ENCODE measurements at places on chromosomes 6 and 20.

- DNase-seq = no peak
Observed at GRCh38 chr20:23146857-23147637, 60.9 kb upstream of the CD93 start.

- DNase-seq = no peak
Observed at GRCh38 chr6:131910219-131910589, 41.0 kb downstream of the CCN2 start.

DNA sequence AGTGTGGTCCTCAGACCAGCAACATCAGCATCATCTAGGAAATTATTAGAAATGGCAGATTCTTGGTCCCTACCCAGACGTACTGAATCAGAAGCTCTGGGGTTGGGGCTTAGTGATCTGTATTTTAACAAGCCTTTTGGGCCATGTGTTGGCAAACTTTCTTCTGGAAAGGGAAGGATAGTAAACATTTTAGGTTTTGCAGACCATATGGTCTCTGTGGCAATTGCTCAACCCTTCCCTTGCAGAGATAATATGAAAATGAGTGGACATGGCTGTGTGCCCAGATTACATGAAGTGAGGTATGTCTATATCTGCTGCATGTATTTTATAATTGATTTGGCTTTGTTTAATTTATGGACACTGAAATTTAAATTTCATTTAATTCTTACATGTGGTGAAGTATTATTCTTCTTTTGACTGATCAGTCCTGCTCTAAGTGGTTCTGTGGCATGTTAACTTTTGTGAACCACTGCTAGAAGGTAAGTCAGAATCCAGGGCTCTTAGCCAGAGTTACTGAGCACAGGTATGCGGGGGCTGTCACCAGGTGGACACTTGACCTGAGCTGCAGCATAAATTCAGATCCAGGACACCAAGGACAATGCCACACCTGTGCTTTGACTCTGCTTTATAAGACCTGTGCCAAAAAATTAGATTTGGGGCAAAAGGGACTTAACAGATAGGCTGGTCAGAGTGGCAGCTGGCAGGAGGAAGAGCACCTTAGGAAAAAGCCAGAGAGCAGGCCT, 43.2 kb downstream of the LY86 start:
- no peak for DNase-seq

DNA sequence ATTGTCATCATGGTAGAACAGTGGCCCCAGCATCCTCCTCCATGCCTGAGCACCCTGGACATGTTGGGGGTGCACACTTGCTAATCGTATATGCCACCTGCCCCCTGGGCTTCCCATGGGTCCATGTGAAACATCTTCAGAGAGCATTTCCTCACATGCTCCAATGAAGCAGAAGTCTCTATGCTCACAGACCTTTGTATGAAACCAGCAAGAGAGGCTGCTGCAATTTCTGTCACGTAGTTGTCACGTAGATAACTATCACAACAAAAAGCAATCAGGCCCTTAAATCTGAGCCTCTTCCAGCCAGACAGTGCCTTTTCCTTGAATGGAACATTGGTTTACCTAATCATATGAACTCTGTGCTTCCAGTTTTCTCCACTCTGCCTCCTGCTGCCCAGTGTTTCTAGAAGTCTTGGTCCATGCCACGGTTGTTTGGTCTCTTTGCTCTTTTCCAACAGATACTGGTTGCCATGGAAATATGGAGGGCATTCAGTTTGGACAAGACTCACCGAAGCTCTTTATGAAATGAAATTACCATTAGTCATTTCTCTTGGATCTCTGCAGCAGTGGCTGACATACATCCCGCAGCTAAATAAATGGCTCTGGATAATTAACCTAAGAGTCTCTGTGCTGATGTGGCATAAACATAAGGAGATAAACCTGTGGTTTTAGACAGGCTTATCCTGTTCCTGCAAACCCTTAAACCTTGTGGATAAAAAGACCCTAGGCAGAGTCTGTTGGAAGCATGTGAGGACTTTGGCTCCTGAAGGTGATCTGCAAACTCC, 172.8 kb upstream of the SYNDIG1 start:
- DNase-seq = no peak

GRCh38 chr6:46815130-46815529, 21.9 kb downstream of the MEP1A start:
- no peak for DNase-seq

DNA sequence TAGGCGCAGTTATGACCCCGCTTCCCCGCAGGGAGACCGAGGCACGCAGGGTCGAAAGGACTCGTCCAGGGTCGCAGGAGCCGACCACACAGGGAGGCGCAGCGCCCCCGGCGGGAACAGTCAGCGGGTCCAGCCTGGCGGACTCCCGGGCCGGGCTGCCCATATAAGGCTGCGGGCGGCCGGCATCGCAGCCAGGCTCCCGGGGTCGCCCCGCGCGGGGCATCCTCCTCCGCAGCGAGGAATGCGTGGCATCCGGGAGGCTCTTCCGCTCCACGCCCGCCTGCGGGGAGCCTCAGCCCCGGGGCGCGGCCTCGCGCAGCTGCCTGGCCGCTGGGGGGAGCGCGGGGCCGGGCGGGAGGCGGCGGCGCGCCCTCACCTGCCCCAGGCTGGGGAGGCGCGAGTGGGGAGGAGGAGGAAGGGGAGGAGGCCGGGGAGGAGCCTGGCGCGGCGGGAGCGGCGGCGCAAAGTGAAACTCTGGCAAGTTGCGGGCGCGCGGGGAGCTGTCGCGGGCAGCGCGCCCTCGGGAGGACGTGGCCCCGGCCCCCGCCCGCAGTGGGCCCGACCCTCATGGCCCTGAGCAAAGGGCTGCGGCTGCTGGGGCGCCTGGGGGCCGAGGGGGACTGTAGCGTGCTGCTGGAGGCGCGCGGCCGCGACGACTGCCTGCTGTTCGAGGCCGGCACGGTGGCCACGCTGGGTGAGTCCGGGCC, at the start of gene SYNJ2:
Gene SYNJ2 (plus strand): TSS at position 469 of the 707 bp plus-strand sequence. CDS start 99 bp downstream, at position 568.
- peak; percentile 53 for DNase-seq

- no peak for DNase-seq
Observed at GRCh38 chr20:55936209-55936595, 69.1 kb downstream of the CBLN4 start.

DNA sequence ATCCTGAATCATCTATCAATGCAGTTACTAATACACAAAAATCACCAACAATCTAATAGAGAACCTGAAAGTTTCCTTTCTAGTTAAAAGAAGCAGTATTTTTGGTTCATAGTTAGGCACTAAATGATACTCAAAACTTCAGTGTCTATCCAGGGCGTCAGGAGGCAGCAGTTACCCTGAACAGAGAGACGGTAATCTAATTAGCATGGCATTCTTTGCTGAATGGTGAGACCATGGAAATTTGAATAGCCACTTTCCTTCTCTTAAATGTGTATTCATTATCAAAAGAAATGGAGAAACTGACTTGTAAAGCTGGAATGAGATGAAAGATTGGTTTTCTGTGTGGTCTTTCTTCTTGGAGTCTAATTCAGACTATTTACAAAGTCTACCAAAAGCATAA, 146.6 kb upstream of the BMP5 start:
- peak; percentile 20 for DNase-seq

DNA sequence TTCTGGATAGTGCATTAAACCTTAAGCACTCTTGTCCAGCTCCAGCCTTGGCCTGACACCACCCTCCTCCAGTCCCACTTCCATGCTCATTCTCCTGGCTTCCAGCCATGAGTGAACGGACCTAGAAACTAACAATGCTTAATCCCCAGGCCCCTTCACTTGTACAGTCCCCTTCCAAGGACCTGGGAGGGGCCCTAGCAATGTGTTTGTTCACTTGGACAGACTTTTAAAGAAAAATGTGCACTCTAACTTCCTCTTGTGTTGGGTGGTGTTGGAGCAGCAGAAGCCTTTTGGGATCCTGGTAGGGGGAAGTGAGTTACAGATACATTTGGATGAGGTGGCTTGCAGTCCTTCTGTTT, 48.9 kb upstream of the CCN6 start:
- no peak for DNase-seq

GRCh38 chr20:39641423-39641822, 679.3 kb downstream of the DHX35 start:
- DNase-seq = no peak

DNA sequence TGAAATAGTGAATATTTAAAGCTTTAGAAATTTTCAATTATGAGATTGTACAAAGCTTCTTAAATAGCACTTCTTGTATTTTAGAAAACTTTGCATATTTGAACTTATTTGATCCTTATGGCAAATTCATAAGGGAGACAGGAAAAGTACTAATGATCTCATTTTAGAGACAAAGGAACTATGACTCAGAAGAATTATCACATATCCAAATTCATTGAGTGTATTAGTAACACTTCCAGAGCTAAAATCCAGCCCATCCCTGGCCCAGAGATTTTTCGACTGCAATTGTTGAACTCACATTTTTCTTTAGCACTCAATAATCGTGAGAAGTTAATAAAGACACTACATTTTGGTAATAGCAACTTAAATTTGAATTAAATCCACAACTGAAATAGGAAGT, 704.3 kb downstream of the EPM2A start:
- no peak for DNase-seq

GRCh38 chr6:8879334-8879733, 444.0 kb upstream of the SLC35B3 start:
- DNase-seq = no peak

- no peak for DNase-seq
Observed at GRCh38 chr6:36822506-36823269, 16.6 kb downstream of the CPNE5 start.

DNA sequence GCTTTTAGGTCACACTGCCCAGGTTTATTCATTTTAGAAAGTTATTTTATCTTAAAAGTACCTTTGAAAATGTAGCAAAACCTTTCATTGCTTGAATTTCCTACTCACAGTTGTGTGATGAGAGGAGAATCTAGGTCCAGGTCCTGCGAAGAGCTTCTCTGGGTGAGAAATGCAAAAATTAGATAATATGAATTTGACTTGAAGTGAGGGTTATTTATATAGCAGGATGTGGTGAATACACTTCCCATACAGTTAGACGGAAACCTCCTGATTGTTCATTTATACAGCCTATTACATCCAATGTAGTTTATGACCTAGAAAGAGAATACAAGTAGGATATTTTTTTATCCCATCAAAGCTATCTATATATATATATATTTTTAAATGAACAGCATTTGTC, 30.5 kb downstream of the CDKAL1 start:
- DNase-seq = peak; percentile 70

DNA sequence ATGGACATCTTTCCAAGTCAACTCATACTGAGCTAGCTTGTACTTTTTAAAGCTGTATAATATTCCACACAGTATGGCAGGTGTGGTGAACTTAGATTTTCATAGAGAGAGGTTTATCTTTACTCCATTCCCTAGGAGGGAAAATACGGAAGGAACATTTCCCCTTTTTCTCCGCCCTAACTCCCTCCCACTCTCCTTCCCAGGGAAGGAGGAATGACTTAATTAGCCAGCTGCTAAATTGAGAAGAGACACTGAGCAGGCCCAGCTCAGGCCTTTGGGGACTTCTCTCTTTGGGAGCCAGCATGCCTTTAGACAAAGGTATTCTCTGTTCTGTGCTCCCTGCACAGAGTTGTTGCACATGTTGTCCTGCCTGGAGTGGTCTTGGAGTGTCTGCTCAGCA, 46.1 kb downstream of the MBOAT1 start:
- no peak for DNase-seq

GRCh38 chr20:32482442-32483261, 102.5 kb downstream of the NOL4L start:
- DNase-seq = no peak

GRCh38 chr6:44266347-44266746, 996 bp upstream of the NFKBIE start:
- no peak for DNase-seq

GRCh38 chr20:34343458-34344211, 19.4 kb upstream of the ITCH start:
- DNase-seq = no peak

- DNase-seq = peak; percentile 37
Observed at GRCh38 chr6:152458648-152459644, 178.2 kb downstream of the SYNE1 start.

GRCh38 chr6:31462964-31463870, 34.7 kb upstream of the MICB start:
- DNase-seq = peak; percentile 89

GRCh38 chr6:24859608-24860200, 61.0 kb upstream of the ARMH2 start:
- DNase-seq = no peak

GRCh38 chr6:39585641-39586040, 139.6 kb downstream of the KIF6 start:
- no peak for DNase-seq

DNA sequence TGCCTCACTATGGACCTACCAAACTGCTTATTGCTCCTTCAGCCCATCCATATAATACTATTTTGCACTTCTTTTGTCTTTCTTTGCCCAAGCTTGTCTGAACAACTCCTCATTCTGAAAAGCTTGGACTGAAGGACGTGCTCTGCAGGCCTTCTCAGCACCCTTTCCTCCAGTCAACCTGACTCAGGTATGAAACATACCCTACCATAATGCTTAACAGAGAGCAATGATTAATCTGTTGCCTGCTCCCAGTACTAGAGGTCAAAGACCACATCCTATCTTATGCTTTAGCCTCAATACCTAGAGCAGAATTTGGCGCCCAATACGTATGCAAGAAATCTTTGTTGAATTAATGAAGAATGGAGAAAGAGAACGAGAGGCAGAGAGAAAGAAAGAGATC, 55.2 kb downstream of the ATXN1 start:
- no peak for DNase-seq

GRCh38 chr6:31513456-31514165, 15.2 kb upstream of the MCCD1 start:
- no peak for DNase-seq

DNA sequence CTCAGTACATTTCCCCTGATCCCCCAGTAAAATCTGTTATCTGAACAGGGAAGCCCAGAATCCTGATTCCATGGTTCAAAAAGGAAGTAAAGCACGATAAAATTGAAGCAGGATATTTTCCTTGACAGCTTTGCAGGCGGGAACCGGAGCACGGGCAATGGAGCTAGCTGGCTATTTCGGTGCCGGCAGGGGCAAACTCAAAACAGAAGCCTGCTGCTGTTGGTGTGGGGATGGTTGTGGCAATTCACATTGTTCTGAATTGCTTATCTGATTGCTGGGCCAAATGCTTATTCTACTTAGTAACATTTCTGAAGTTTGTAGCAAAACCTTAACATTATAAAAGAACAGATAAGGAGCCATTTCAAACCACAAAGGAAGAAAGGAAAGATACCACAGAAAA, 172.4 kb downstream of the MMS22L start:
- no peak for DNase-seq

GRCh38 chr6:167020206-167020605, 21.0 kb downstream of the CEP43 start:
- DNase-seq = no peak

- DNase-seq = no peak
Observed at GRCh38 chr6:126574301-126574700, 234.4 kb downstream of the CENPW start.

DNA sequence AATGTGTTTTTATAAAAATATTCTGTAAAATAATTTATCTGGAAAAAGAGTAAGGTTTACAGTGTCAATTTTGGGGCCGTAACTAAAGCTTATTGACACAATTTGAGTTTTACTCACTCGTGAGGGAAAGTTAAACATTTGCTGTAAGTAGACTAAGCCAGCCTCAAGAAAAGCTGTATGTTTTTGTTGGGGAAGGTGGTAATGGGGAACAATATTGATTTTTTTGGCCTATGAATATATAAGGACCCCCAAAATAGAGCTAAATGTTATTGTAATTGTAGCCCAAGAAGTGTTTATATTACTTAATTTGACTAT, 1.4 kb downstream of the SENP6 start:
- no peak for DNase-seq

Data from SK-MEL-5 (cell line).